ENCODE measurements at places on chromosomes 4 and X.
A peak's percentile ranks its signal among the peaks of the same experiment; 100 is the strongest.

DNA sequence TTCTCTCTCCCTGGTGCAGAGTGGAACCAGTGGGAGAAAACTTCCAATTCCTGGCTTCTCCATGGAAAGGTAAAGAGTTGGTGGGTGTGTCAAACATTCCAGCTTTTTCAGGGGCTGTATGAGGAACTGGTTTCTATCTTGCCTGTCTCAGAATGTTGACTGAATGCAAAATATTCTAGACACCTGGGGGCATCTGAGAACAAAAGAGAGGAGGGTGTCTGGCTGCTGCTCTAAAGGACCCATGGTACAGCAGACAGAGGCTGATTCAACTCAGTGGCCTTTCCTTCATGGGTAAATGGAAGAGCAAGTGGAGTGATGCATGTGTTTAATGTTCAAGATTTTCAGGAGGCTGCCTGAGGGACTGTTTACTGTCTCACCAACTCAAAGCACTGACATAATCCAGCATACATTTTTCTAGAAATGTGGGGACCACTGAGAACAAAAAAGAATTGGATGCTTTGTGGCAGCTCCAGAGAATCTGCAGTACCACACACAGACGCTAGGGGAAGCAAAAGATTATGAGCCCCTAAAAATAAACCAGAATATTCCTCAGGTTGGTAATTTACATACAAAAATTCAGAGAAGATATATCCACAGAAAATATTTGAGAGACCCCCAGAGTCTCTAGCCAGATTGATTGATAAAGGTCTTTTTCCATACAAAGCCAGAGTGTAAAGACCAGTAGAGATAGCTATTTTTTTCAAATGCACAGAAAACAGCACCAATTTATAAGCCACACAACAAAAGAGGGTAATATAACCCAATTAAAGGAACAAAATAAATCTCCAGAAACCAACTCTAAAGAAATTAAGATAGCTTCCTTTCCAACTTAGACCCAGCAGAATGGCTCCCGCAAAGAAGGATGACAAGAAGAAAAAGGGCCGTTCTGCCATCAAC, 48.0 kb upstream of the STARD8 start:
- no peak for DNase-seq

GRCh38 chr4:87574996-87575395, 33.3 kb upstream of the DSPP start:
- DNase-seq: no peak

- no peak for DNase-seq
Measured at GRCh38 chr4:111989817-111990216, 155.4 kb upstream of the FAM241A start.

GRCh38 chrX:40573763-40574162, 7.0 kb upstream of the ATP6AP2 start:
- DNase-seq: peak; percentile 32

DNA sequence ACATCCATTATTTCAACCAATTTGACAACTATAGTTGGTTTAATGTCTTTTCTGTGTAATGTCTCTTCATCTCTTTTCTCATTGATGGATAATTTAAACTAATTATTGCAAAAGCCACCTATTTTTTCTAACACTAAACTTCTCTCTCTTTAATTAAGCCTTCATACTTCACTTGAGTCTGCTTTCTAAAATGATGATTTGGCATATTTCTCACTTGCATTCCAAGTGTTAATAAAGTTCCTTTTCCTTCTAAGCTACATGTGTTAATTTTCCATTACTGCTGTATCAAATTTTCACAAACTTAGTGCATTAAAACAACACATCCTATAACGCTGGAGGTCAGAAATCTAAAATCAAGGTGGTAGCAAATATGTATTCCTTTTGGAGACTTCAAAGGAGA, 1743.8 kb upstream of the PCDH7 start:
- no peak for DNase-seq

DNA sequence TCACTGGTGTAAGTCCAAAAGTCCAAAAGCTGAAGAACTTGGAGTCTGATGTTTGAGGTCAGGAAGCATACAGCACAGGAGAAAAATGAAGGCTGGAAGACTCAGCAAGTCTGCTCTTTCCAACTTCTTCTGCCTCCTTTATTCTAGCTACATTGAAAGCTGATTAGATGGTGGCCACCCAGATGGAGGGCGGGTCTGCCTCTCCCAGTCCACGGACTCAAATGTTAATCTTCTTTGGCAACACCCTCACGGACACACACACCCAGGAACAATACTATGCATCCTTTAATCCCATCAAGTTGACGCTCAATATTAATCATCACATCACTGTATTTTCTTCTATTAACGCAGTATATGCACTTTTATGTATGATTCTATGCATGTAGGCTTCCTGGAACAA, 931.6 kb upstream of the GRIA3 start:
- no peak for DNase-seq
